Lung (tissue), 17 donors: ENCODE measurements at places on chromosomes 7 and 10. TPM values are rescaled to one million over a fixed set of nuclear protein-coding genes. Genes with fewer than 3 reads are reported as not detected.

Gene FGL2
- total RNA-seq = 16.8 TPM

Gene HOXA4
- total RNA-seq = 4.4 TPM

- H3K27ac ChIP-seq = no peak overlapping the region
- no peaks in the 10 kb centered on the region for H3K36me3 ChIP-seq
- no peaks in the 10 kb centered on the region for H3K4me1 ChIP-seq
- H3K27me3 ChIP-seq = no peaks in the 10 kb centered on the region
- H3K4me3 ChIP-seq = no peak overlapping the region
Measured at GRCh38 chr7:24152877-24153472, 131.0 kb upstream of the NPY start.

GRCh38 chr7:149021725-149022062 is 6.6 kb downstream of the PDIA4 start:
- H3K27me3 ChIP-seq = no peaks in the 10 kb centered on the region
- peaks cover 4% of the 10 kb centered on the region for H3K4me1 ChIP-seq
- no peak overlapping the region for H3K4me3 ChIP-seq
- no peak overlapping the region for H3K27ac ChIP-seq
- peaks cover 16% of the 10 kb centered on the region for H3K36me3 ChIP-seq

DNA sequence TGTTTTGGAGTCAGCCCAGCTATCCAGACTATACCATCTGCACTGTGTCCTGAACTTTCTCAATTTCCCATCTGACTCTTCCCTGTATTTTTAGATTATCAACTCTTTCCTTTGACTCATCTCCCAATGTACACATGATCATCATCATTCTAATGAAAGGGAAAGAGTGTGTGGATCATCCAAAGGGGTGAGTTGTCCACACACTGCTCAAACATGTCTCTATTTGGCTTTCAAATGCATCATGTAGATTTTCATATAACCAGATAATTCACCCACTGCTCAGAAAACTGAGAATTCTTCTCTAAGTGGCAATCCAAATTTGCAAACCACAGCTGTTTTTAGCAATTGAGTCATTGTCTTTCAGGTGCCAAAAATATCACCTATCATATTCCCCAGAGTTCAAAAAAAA is 190.2 kb upstream of the HPS1 start:
- H3K4me3 ChIP-seq = no peak overlapping the region
- no peaks in the 10 kb centered on the region for H3K27me3 ChIP-seq
- H3K36me3 ChIP-seq = no peaks in the 10 kb centered on the region
- H3K4me1 ChIP-seq = no peaks in the 10 kb centered on the region
- no peak for DNase-seq

- H3K36me3 ChIP-seq = no peaks in the 10 kb centered on the region
- DNase-seq = no peak
- H3K27ac ChIP-seq = no peak overlapping the region
- H3K4me3 ChIP-seq = no peak overlapping the region
- H3K27me3 ChIP-seq = no peaks in the 10 kb centered on the region
Measured at GRCh38 chr10:3477683-3478082, 305.1 kb upstream of the PITRM1 start.
